ENCODE measurements at places on chromosomes 6 and 20.

GRCh38 chr6:148461986-148462577 lies 119.4 kb downstream of the SASH1 start:
- DNase-seq = no peak

DNA sequence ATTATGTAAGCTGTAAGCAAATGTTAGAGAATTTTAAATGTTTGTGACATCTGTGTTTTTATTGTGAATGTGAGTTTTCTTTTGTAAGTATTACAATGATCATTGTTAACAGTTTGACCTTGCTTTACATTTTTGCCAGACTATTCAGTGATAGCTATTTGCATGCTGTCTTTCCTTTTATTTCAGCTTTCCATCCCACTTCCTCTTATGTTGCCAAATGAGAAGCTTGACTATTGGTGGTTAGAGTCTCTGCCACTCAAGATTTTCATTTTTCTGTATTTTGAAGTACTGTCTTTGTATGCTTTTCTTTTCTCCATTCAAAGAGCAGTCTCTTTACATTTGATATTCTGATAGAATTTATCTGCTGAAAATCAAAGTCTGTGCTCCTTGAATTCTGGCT lies 104.1 kb downstream of the PRIM2 start:
- DNase-seq = no peak

- DNase-seq = no peak
Observed at GRCh38 chr6:39082310-39082709, 32.7 kb downstream of the SAYSD1 start.

DNA sequence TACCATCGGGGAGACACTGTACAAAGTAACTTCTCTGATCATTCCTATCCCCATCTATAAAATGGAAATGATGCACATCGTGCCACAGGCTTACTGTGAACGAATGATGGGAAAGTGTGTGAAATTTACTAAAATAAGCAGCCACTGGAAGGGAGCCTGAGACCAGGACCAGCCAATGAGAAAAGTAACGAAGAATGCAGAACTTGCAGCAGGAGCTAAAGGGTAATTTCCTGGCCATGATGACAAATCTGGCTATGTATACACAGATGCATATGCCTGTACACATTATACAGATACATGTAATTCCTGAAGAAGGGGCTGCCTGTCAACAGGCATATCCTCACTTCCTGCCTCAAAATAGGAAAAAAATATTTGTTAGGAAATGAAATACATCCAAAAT lies 47.4 kb downstream of the GMDS start:
- DNase-seq = no peak

- no peak for DNase-seq
Observed at GRCh38 chr6:4466261-4466660, 309.9 kb upstream of the CDYL start.
